ENCODE measurements at places on chromosomes 2 and 18. TPM values are rescaled to one million over a fixed set of nuclear protein-coding genes. Genes with fewer than 3 reads are reported as not detected.

DNA sequence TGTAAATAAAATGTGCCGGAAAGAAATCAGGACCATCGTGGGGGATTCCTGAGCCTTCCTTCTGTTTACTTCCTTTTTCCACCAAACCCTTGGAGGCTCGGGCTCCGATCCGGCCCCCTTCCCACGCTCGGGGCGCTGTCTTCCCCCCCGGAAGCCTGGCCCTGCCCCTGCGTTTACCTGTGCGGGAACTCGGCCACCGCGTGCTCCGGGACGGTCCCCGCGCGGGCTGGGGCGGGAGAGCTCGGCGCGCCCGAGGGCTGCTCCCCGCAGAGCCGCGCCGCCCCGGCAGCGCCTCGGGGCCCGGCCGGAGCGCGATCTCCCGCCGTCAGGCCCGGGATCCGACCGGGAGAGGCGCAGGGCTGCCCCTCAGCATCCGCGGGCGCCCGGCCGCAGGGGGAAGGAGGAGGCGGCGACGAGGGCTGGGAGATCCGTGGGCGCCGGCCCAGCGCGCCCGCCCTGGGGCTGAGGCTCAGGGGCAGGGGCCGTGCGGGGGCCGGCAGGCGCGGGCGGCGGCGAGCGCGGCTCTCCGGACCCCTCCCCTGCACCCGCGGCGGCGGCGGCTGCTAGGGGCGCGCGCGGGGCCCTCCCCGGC lies 435 bp downstream of the ADCY3 start:
- no peak for DNase-seq

DNA sequence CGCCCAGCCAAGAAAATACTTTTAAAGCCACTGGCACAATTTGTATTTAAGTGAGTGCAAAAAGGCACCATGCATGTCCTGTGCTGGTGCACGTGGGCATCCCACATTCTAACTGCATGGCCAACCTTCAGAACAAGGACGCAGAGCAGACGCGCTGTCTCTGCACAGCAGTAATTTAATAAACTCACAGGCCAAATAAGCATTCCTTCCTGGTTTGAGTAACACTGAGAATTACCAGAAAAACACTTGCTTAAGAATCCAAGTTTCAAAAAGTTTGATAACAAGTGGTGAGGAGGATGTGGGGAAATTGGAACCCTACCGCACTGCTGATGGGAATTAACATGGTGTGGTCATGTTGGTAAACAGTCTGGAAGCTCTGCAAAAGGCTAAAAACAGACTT lies 38.7 kb downstream of the RPL31 start:
- no peak for DNase-seq

DNA sequence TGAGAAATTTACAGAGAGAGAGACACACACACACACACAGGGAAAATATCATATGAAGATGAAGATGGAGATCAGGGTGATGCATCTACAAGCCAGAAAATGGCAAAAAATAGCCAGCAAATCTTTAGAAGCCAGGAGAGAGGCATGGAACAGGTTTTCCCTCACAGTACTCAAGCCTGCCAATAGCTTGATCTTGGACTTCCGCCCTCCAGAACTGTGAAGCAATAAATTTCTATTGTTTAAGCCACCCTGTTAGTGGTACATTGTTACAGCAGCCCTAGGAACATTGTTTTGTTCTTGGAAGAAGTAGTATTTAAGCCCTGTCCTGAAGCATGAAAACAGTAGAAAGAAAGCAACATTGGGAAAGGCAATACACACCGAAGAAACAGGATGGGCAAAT lies 292.0 kb upstream of the LRP1B start:
- no peak for DNase-seq

DNA sequence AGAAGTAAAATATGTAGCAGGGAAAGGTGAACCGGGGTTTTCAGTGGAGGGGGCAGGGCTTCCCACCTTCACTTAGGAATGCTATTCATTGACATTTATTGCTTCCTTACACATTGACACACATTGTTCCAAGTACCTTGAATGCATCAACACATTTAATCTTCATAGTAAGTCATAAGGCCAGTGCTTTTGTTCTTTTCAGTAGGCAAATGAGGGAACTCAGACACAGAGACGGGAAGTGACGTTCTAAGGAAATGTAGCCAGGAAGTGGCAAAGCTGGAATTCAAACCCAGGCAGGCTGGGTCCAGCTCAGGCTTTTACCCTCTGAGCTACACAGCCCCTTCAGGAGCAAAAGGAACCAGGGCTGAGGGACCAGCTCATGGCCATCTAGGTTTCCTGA lies 20.7 kb downstream of the BMP10 start:
- no peak for DNase-seq

DNA sequence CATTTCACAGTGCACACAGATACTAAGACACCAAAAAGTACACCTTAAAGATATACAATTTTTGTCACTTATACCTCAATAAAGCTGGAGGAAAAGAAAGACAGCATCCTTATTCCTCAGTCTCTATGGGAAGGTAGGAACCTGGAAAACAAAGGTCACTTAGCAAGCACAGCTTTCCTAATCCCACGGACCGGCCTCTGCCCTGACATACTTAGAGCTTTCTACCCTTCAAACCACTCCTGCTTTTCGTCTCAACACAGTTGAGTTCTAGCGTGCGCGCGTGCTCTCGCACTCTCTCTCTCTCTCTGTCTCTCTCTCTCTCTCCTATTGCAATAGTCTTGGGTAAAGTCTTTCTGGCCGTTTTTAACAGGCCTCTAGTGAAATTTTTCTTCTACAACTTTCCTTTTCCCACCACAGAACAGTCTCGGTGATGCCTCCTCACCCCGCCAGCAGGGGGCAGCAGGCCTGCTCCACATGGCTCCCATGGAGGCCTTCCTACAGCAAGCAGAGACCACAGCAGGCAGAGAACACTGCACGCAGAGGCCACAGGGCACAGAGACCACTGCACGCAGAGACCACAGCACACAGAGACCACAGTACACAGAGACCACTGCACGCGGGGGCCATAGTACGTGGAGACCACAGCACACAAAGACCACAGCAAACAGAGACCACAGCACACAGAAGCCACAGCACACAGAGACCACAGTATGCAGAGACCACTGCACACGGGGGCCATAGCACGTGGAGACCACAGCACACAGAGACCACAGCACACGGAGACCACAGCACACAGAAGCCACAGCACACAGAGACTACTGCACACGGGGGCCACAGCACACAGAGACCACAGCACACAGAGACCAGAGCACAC lies 106.9 kb downstream of the FBXO15 start:
- DNase-seq = no peak

DNA sequence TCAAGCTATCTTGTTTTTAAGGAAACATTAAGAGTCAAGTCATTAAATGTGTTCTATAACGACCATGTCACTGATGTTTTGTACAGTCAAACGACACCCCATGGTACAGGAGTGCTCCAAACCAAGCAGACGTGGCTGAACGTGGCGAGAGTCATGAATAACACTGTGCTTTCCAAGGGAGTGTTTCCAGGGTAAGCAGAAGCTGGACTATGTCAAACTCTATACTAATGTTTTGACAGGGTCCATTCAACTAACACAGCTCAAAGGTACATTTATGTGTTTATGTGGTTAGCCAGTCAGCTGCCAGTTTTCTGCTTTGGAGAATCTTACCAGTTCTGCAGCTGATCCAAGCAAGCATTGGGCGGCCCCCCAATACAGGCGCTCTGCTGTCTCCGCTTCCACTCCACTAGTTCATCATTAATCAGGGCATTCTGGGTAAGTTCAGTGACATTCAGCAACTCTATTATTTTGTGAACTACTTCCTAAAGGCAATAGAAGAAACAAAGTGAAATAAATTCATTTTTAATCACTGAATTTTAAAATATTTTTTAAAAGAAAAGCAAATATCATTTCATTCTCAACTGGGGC lies 16.4 kb downstream of the STAT1 start:
- DNase-seq = no peak

DNA sequence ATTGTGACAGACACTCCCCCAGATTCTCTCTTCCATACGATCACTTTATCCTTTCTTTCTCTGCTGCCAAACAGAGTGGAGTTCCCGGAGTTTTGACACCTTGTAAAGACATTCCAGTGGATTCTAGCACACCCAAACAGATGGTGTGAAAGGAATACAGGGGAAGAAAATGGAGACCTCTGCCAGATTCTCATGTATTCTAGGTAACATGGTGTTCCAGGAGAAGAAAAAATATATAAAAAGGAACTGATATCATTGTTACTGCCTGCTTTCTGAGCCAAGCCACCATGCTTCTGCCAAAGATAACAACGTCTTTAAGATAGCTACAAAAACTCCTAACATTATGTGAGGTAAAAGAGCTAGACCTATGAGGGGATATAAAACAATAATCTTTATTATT lies 136.5 kb downstream of the TXNL1 start:
- no peak for DNase-seq

- no peak for DNase-seq
Observed at GRCh38 chr2:42754021-42754775, 9.7 kb downstream of the OXER1 start.

GRCh38 chr2:109455731-109456691 lies 157.8 kb downstream of the SEPTIN10 start:
- DNase-seq = peak; percentile 69

DNA sequence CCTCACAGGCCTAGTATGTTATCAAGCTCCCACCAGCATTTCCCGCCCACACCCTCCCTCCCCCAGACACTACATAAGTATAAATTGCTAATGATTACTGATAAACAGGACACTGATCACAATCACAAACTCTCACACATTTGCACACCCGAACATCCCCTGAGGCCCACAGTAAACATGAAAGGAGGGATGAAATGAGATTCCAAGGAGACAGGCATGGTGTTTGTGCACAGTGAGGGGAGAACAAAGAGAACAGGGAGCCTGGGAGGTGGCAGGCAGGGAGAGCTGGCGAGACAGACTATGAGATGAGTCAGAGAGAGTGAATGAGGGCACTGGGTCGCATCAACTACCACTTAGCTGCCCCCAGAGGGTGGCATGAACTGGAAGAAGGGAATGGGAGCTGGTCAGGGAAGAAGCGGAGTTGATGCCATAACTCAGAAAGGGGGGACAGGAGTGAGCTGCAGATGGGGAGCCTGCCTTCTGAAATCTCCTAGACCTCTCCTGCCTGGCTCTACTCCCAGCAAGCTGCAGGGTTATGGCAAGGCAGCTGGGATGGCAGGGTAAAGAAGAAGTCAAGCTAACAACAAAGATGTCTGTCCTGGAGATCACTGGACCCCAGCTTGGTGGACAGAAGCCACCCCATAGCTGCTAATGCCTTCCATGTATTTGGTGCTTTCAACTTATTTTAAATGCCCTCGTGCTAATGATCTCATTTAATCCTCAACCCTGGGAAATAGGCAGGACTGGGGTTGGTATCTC lies 5.1 kb downstream of the KIF3C start:
- no peak for DNase-seq

DNA sequence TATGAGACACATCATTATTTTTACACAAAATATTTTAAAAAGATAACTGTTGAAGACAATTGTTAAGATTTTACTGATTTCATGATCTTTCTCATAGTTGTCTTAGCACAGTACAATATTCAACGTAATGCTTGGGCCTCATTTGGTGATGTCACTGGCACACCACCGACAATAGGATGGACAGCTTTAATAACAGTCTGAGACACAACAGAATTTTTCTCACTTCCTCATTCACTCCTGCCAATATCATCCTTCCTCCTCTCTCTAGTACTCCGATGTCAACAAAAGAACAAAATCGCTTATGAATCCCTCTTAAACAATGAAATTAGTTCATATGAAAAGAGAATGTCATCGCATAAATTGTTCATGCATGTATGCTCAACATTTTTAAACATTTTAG lies 461.9 kb upstream of the CDH7 start:
- no peak for DNase-seq

DNA sequence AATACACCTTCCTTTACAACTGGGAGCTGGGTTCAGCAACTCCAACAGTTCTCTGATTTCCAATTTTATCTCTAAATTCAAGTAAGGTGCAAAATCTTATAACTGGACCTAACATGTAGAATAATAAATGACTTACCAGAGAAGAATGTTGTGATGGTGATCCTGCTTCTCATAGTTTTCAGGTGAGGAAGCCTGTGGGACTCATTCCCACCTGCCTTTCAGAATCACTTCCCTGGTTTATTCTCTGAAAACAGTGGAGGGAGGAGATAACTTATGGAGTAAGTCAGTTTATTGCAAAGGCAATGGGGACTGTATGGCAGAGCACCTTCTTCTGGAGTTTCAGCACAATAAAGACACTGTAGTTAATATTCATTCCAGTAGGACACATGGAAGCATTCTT lies 1188.2 kb upstream of the FAM98A start:
- no peak for DNase-seq

GRCh38 chr2:237691029-237691907 lies 63.9 kb downstream of the LRRFIP1 start:
- peak; percentile 84 for DNase-seq

GRCh38 chr2:100513650-100514049 lies 43.4 kb downstream of the NMS start:
- DNase-seq = no peak

DNA sequence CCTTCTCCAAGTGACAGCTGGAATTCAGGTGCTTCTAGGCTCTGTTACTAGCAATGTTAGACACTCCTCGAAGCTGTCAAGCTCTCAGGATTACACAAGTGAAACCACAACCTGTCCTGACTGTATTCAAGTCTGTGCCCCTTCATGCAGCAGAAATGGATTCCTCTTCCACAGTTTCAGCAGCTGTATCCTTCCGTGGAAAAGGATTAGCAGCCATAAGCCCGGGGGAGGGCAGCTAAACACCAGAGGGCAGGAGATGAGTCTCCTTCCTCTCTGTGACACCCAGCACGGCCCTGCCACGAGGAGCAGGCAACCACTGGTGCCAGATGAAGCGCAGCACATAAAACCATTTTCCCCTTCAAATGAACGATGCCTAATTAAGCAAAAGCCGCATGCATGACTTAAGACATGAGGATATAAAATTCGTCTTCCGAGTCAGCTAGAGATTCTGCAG lies 1.2 kb downstream of the ST3GAL5 start:
- DNase-seq = peak; percentile 78

DNA sequence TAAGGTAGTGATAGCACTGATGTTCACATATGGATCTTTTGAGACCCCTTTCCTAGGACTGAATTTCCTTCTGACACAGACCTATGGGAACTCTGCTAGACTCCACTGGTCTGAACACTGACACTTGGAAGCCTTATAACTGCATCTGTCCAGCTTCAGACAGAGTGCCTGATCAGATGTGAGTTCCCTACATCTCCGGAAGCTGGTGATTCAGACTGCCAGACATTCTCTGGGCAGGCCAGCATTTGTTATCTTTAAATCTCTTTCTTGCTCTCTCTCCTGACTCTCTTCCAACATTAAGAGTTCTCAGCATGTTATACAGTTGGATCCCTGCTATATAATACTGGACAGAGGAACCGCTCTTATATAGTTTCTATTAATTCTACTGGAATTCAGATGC lies 408.5 kb downstream of the ZEB2 start:
- DNase-seq = no peak

AQP12A gene
- not detected for total RNA-seq

UGT1A3 gene
- total RNA-seq = not detected

FBXO41 gene
- 1.1 TPM for total RNA-seq

SLC38A11 gene
- total RNA-seq = 0.42 TPM

C2orf81 gene
- 1.4 TPM for total RNA-seq

RASGRP3 gene
- total RNA-seq = 4.1 TPM

DYSF gene
- total RNA-seq = 1.7 TPM
